NCI-H2171 treated with DMSO at 0.1 percent for 48 hours (cell line): ENCODE measurements at places on chromosomes 12 and 14.

GRCh38 chr12:132187646-132188450 lies 43.6 kb downstream of the NOC4L start:
- DNase-seq, result no peak

DNA sequence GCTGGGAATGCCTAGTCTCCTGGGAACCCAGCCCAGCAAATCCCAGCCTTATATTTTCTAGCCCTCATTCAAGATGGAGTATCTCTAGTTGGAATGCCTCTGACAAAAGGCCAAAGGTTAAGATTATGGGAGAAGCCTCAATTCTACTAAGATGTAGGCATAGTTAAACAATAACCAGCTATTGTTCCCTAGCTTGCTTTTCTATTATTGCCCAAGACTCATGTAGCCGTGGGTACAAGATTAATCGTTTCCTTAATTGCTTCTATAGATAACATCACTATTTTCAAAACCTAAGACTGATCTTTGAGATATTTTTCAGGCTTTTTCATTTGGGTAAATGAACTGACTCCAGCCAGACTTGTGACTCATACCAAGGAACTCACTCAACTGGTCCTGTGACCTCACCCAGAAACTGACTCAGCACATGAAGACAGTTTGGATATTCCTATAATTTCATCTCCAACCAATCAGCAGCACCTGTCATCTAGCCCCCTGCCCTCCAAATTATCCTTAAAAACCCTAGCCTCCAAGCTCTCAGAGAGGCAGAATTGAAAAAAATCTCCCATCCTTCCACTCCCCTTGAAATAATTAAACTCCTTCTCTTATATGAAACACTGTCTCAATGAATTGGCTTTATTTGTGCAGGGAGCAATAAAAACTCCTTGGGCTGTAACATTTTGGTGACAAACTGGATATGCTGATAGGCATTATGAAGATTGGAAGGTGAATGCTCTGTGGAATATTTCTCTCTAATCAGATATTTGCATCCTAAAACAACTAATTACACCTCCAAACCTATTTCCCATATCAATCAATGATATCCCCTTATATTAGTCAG lies 589.0 kb downstream of the C12orf50 start:
- DNase-seq, result no peak

GRCh38 chr14:54654605-54655004 lies 87.7 kb downstream of the SAMD4A start:
- DNase-seq, result no peak

DNA sequence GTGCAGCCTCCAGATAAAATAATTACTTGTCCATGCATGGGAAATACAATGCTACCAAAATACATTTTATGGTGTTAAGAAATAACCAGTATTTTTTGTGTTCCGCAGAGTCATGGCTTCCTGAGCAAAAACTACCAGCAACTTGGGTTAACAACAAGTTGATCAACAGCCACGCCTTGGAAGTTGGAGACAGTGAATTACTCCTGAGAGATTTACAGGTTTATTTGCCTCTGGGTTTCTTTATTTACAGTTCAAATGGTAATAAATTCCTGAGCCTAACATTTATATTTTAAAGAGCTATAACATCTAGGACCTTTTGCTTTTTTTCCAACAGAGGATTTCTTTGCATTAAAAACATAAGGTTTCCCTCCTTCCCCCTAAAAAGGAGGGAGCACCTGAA lies 194.0 kb downstream of the IPO8 start:
- DNase-seq, result no peak

DNA sequence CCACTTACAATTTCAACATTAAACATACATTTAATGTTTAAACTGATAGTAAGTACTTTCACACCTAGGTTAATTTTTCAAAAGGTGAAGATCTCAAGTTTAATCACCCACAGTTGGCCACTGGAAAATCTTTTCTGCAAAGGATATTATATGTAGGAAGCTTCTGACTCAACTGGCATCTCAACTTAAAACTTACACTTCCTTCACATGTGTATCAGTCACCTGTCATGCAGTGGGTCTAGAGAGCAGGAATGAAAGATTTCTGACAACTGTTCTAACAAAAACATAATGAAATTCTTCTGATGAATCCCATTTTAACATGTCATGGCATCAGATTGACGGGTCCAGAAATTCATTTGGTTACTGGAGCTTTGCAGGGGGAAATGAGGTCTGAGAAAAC lies 192.8 kb downstream of the KLHL28 start:
- no peak for DNase-seq

- no peak for DNase-seq
These were observed 86.5 kb downstream of the PAPOLA start for GRCh38 chr14:96588410-96589257.
